ENCODE measurements at places on chromosomes 7 and 10. TPM values are rescaled to one million over a fixed set of nuclear protein-coding genes. Genes with fewer than 3 reads are reported as not detected.

GRCh38 chr10:45437587-45438465 lies 63.8 kb downstream of the ALOX5 start:
- no peak overlapping the region for H3K27ac ChIP-seq
- H3K36me3 ChIP-seq: peaks cover 19% of the 10 kb centered on the region
- peaks cover 39% of the 10 kb centered on the region for H3K4me1 ChIP-seq
- no peak overlapping the region for H3K4me3 ChIP-seq
- no peak for DNase-seq

GRCh38 chr10:30114881-30115625 lies 55.7 kb upstream of the JCAD start:
- no peaks in the 10 kb centered on the region for H3K36me3 ChIP-seq
- H3K27ac ChIP-seq: no peak overlapping the region
- H3K27me3 ChIP-seq: peaks cover 15% of the 10 kb centered on the region
- no peaks in the 10 kb centered on the region for H3K4me1 ChIP-seq

AEBP1 gene
- total RNA-seq: 22.0 TPM

PALD1 gene
- 1.4 TPM for total RNA-seq

DNA sequence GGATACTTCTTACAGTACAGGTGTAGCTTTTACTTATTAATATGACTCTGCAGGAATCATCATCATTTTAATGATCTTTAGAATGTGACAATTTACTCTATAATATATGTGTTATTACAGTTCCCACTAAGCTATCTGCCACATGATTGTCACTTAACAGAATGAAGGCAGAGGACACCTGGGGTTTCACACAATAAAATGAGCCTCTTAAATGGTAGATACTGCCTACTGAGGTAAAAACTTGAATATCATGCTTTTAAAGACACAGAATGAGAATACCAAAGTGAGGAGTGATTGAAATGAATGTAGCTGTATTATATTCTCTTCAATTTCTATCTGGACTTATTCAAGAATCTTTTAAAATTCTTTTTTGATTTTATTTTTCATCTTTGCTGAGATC lies 1255.3 kb upstream of the LRRN3 start:
- DNase-seq: no peak
- H3K27ac ChIP-seq: no peak overlapping the region
- no peaks in the 10 kb centered on the region for H3K36me3 ChIP-seq
- no peak overlapping the region for H3K4me3 ChIP-seq
- no peaks in the 10 kb centered on the region for H3K27me3 ChIP-seq
- H3K4me1 ChIP-seq: no peaks in the 10 kb centered on the region

SKIDA1 gene
- 0.09 TPM for total RNA-seq

ACHE gene
- total RNA-seq: 0.34 TPM

- H3K27ac ChIP-seq: no peak overlapping the region
- no peak for DNase-seq
- H3K4me1 ChIP-seq: no peaks in the 10 kb centered on the region
- no peaks in the 10 kb centered on the region for H3K36me3 ChIP-seq
These were observed 333 bp upstream of the DDC start for GRCh38 chr7:50565559-50565916.

GRCh38 chr7:108181073-108181985 lies 51.2 kb upstream of the LAMB4 start:
- no peaks in the 10 kb centered on the region for H3K27me3 ChIP-seq
- no peaks in the 10 kb centered on the region for H3K4me1 ChIP-seq
- H3K36me3 ChIP-seq: no peaks in the 10 kb centered on the region
- no peak for DNase-seq
- H3K27ac ChIP-seq: no peak overlapping the region
- H3K4me3 ChIP-seq: no peak overlapping the region

DNA sequence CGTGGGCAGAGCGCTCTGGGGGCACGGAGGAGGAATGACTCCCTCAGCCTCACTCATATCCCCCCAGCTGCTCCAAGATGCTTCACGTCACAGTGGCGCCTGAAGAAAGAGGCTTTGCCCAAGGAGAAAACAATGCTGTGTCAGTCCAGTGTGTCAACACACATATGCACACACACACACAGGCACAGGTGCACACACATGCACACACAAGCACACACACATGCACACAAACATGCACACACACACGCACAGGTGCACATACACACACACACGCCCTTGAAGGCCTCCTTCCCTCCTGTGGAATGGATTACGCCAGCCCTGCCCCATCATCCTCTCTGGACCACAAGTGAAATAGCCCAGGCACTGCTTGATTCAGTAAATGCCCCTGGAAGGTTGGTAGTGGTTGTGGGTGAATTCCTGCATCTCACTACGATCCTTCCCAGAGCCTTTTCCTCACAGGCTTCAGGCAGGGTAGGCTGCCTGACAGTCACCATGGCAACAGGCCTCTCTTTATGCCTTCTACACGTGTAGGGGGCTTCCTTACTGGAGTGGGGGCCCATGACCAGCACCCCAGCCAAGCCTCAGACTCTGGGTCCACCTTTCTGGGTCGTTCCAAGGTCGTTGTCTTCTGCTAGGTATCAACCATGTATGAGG lies 371.5 kb upstream of the PODXL start:
- H3K4me3 ChIP-seq: no peak overlapping the region
- peaks cover 1% of the 10 kb centered on the region for H3K27me3 ChIP-seq
- no peak overlapping the region for H3K27ac ChIP-seq
- H3K4me1 ChIP-seq: no peaks in the 10 kb centered on the region
- H3K36me3 ChIP-seq: no peaks in the 10 kb centered on the region

LYZL2 gene
- not detected for total RNA-seq

- H3K4me3 ChIP-seq: no peak overlapping the region
- no peaks in the 10 kb centered on the region for H3K27me3 ChIP-seq
- H3K36me3 ChIP-seq: no peaks in the 10 kb centered on the region
- H3K27ac ChIP-seq: no peak overlapping the region
- H3K4me1 ChIP-seq: no peaks in the 10 kb centered on the region
- no peak for DNase-seq
These were observed 40.3 kb upstream of the GNAT3 start for GRCh38 chr7:80552031-80552694.

PCGF5 gene
- total RNA-seq: 51.6 TPM

ASIC3 gene
- 4.7 TPM for total RNA-seq

DNA sequence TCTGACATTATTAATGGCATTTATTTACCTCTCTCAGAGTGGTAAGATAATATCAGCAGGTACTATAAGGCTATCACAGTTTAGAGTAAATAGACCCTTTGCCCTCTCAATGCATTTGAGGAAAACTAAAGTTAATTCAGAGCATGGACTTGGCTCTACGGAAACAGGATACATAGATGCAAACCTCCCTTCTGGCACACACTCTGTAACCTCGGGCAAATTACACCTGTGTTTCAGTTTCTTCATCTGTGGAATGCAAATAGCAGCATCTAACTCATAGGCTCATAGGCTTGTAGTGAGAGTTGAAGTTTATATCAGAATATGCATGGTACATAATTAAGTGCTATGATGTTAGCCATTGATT lies 5.6 kb downstream of the RAPGEF5 start:
- peaks cover 2% of the 10 kb centered on the region for H3K4me1 ChIP-seq
- no peak overlapping the region for H3K27ac ChIP-seq
- no peaks in the 10 kb centered on the region for H3K36me3 ChIP-seq
- H3K4me3 ChIP-seq: no peak overlapping the region
- peaks cover 56% of the 10 kb centered on the region for H3K27me3 ChIP-seq
- no peak for DNase-seq

DNA sequence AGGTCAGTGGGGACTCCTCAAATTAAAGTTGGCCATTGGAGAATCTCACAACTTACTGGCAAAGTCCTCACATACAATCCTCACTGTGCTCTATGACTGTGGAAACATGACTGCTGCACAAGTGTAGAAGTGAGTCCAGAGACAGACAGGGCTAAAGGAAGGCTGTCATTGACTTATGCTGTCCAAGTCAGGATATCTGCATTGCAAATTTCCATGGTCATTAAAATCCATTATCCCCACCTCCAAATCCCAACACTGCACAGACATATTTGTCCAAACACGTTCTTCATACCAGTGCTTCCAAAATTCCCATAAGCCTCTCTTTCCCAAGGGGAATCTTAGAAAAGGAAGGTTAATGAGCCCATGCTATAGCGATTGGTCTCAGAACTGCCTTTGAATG lies 396.8 kb upstream of the ANKRD30A start:
- no peaks in the 10 kb centered on the region for H3K4me1 ChIP-seq
- DNase-seq: no peak
- H3K36me3 ChIP-seq: no peaks in the 10 kb centered on the region
- no peak overlapping the region for H3K27ac ChIP-seq
- no peaks in the 10 kb centered on the region for H3K27me3 ChIP-seq

GRCh38 chr7:223118-223800 lies 30.9 kb downstream of the FAM20C start:
- H3K27ac ChIP-seq: no peak overlapping the region
- no peaks in the 10 kb centered on the region for H3K27me3 ChIP-seq
- no peak overlapping the region for H3K4me3 ChIP-seq
- no peaks in the 10 kb centered on the region for H3K4me1 ChIP-seq

NME8 gene
- total RNA-seq: not detected

DNA sequence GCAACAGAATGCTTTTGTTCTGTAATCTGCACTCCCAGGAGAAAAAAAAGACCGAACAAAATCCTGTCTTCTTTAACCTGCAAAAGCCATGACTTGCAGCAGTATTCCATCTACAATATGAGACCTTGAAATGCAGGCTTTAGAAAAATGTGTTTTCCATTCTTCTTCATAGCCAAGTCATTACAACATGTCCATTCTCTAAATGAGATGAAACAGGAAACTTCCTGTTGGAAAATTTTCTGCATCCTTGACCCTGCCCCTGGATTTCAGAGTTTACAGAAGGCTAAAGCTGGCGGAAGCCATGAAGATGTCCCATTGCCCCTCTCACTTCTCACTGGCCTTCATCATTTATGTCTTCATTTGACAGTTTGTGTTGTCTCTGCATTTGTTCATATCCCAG lies 546.4 kb downstream of the TNS3 start:
- no peaks in the 10 kb centered on the region for H3K4me1 ChIP-seq
- no peak overlapping the region for H3K27ac ChIP-seq
- H3K4me3 ChIP-seq: no peak overlapping the region
- H3K36me3 ChIP-seq: no peaks in the 10 kb centered on the region

SPDYE9 gene
- not detected for total RNA-seq

CDH23 gene
- total RNA-seq: 5.3 TPM

GRCh38 chr7:157993406-157994105 lies 594.1 kb downstream of the PTPRN2 start:
- H3K4me3 ChIP-seq: no peak overlapping the region
- no peaks in the 10 kb centered on the region for H3K36me3 ChIP-seq
- no peaks in the 10 kb centered on the region for H3K27me3 ChIP-seq
- H3K27ac ChIP-seq: no peak overlapping the region
- no peaks in the 10 kb centered on the region for H3K4me1 ChIP-seq
- DNase-seq: no peak

DNA sequence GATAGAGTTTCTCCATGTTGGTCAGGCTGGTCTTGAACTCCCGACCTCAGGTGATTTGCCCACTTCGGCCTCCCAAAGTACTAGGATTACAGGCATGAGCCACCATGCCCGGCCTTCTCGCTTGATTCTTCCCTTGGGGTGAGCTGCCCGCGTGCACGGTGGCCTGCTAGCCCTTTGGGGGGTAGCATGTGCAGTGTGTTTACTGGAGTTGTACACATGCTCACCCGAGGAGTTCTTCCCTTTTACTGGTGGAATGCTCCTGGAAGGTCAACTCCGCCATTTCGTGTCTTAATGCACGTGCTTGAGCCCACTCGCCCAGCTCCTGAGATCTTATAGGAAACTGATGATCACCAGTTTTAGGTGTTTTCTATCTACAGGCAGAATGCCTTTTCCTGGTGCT lies 17.0 kb upstream of the ADAMTS14 start:
- H3K36me3 ChIP-seq: peaks cover 4% of the 10 kb centered on the region
- H3K4me3 ChIP-seq: no peak overlapping the region
- peaks cover 12% of the 10 kb centered on the region for H3K27me3 ChIP-seq
- H3K27ac ChIP-seq: no peak overlapping the region

TFEC gene
- 1.1 TPM for total RNA-seq

- H3K36me3 ChIP-seq: no peaks in the 10 kb centered on the region
- H3K27me3 ChIP-seq: peaks cover 3% of the 10 kb centered on the region
- no peak for DNase-seq
- H3K4me3 ChIP-seq: no peak overlapping the region
- H3K4me1 ChIP-seq: peaks cover 13% of the 10 kb centered on the region
These were observed 24.4 kb downstream of the EPHB4 start for GRCh38 chr7:100802951-100803350.

GATA3 gene
- total RNA-seq: 48.3 TPM

DNA sequence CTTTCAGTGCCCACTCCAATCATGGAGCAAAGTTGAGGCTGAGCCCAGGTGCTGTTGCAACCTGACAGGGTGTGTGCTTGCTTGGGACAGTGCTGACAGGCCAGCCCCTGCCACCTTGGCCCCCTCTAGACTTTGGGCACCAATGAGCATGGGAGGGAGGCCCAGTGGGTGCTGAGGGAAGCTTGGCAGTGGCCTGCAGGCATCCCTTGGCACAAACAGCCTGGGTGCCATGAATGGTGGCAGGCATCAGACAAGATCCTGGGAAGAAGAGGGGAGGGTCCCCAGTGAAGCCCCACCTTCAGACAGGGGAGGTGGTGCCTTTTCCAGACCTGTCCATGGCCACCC lies 214.0 kb downstream of the GPR158 start:
- no peaks in the 10 kb centered on the region for H3K27me3 ChIP-seq
- no peaks in the 10 kb centered on the region for H3K4me1 ChIP-seq
- H3K27ac ChIP-seq: no peak overlapping the region
- no peaks in the 10 kb centered on the region for H3K36me3 ChIP-seq

SPDYE16 gene
- 0.22 TPM for total RNA-seq

DNA sequence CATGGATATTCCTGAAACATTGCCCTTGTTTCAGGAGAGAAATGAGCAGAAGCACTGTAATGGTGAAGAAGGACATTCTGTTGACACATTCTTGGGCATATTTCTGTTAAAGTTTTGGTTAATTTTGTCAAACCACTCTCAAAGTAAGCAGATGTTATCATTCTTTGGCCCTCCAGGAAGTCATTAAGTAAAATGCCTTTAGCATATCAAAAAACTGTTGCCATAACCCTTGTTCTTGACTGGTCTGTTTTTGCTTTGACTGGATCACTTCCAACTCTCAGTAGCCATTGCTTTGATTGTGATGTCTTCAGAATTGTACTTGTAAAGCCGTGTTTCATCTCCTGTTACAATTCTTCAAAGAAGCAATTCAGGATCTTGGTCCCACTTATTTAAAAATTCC lies 404.3 kb upstream of the LRRTM3 start:
- no peak overlapping the region for H3K4me3 ChIP-seq
- no peaks in the 10 kb centered on the region for H3K4me1 ChIP-seq
- H3K27me3 ChIP-seq: no peaks in the 10 kb centered on the region
- H3K36me3 ChIP-seq: no peaks in the 10 kb centered on the region
- no peak overlapping the region for H3K27ac ChIP-seq

GRCh38 chr10:88890681-88891381 lies 10.8 kb downstream of the STAMBPL1 start:
- DNase-seq: no peak
- H3K36me3 ChIP-seq: peaks cover 45% of the 10 kb centered on the region
- no peak overlapping the region for H3K4me3 ChIP-seq
- no peak overlapping the region for H3K27ac ChIP-seq

NODAL gene
- not detected for total RNA-seq

- H3K27me3 ChIP-seq: no peaks in the 10 kb centered on the region
- H3K4me1 ChIP-seq: peaks cover 46% of the 10 kb centered on the region
- no peak for DNase-seq
- peak overlapping the region; percentile 99 for H3K4me3 ChIP-seq
- peak overlapping the region; percentile 100 for H3K27ac ChIP-seq
- H3K36me3 ChIP-seq: peaks cover 43% of the 10 kb centered on the region
These were observed 257 bp downstream of the WAC start for GRCh38 chr10:28533186-28533564.

RNF148 gene
- total RNA-seq: not detected

LRGUK gene
- 0.17 TPM for total RNA-seq

GRCh38 chr10:126661841-126662515 lies 8.5 kb downstream of the C10orf90 start:
- H3K4me3 ChIP-seq: no peak overlapping the region
- no peaks in the 10 kb centered on the region for H3K36me3 ChIP-seq
- no peaks in the 10 kb centered on the region for H3K4me1 ChIP-seq
- DNase-seq: no peak
- H3K27ac ChIP-seq: no peak overlapping the region

GRCh38 chr7:25996006-25996408 lies 156.0 kb upstream of the NFE2L3 start:
- no peaks in the 10 kb centered on the region for H3K4me1 ChIP-seq
- H3K27me3 ChIP-seq: peaks cover 24% of the 10 kb centered on the region

Measured in activated naive CD8-positive, alpha-beta T cell treated with anti-CD3 and anti-CD28 coated beads, Interleukin-2, amount 10 ng/mL, durations not matched to agents 7 days and 5 days (primary cell).